G401 (cell line): ENCODE measurements at places on chromosomes 3 and 15.

DNA sequence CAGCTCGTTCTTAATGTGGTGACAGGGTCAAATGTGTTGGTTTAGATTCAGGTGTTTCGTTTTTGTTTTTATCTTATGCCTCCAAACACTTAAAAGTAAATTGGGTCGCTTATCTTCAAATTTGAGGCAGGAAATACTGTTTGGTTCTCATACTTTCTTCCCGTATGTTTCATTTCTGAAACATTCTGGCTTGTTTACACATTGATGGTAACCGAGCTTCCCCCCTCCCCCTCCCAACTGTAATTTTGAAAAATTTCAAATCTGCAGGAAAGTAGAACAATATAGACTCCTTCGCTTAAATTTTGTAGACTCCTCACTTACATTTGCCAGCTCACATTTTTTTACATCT is 64.9 kb downstream of the CMTM8 start:
- no peak for DNase-seq

- peak; percentile 3 for DNase-seq
Measured at GRCh38 chr3:130699765-130700164, 46.9 kb downstream of the PIK3R4 start.

DNA sequence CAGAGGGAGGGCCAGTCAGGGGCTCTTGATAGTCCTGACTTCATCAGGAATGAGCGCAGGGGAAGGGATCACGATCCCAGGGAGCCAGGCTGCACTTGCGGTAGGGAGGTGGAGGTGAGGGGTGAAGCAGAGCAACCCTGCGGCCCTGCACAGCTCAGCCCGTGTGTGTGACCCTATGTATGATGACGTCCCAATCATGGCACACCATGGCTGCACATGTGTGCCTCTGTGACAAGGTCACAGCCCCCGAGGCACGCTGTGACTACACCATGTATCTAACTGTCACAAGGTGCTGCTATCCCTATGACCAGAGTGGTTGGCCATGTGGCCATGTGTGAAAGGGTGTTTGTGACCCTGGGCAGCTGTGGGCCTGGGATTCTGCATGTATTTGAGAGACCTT is 13.3 kb upstream of the ALAS1 start:
- DNase-seq: no peak

DNA sequence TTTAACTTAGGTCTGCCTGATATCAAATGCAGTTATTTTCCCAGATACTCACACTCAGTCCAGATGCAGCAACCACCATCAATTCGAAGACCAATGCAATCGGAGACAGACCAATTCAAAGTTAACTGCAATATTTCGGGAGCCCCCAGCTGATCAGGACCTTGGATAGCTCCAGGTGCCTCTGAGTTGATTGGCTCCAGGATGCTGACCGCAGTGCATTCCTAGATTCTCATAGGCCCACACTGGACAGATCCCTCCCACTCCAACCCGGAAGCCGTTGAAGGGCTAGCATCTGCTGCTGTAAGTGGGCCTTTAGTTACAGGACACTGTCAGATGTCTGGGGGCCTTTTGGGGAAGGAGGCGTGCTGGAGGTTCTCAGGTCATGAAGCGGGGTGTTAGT is 89.5 kb upstream of the ATP2B2 start:
- no peak for DNase-seq

GRCh38 chr3:149585401-149585726 is 72.5 kb downstream of the WWTR1 start:
- no peak for DNase-seq

GRCh38 chr3:10445561-10446175 is 59.7 kb downstream of the ATP2B2 start:
- DNase-seq: no peak

DNA sequence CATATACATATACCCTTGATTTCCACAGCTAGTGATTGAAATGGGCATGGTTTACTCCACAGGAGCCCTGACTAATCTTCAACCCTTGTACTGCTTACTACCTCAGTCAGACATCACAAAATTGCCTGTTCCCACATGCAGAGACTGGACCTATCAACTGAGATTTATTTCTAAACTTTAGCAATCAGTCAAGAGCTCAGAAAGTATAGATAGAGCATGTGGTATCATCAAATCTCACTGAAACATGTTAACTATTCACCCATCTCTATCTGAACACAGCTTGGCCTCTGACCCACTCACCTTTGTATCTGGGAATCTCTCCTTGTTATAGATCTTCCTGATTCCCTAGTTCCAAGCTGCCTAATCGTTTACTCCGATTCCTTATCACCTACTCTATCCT is 14.6 kb downstream of the ADAM10 start:
- no peak for DNase-seq

- peak; percentile 86 for DNase-seq
Measured at GRCh38 chr15:83559310-83559966, 94.5 kb upstream of the ADAMTSL3 start.

DNA sequence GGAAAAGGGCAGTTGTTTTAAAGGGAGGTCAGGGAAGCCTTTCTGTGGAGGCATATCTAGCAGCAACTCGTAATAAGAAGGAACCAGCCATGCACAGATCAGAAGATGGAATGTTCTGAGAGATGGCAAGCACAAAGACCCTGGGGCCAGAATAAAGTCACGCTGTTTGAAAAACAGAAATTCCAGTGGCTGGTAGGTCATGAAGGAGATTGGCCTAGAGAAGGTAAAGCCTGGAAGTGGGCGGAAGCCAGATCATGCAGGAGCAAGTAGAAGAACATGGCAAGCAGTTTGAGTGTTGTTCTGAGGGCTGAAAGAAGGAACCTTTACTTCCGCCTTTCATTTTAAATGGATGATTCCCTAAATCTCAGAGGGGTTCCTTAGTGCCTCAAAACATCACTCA is 208.1 kb upstream of the PPP2R3A start:
- DNase-seq: no peak

DNA sequence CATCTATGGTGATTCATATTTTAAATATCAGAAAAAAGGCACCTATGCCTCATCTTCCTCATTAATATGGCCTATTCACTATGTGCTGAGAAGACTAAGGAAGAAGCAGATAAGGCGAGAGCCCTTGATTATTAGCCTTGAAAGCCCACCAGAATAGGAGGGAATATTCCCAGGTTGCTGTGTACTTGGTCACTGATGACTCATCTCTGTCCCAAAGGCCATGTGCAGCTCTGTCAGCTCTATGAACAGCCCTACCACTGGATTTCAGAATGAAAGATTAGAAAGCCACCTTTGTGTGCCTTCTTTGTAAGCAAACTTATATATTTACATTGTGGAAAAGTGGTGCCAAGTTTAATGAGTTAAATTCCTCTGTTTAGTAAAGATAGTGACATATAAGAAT is 211.5 kb downstream of the NFKBIZ start:
- no peak for DNase-seq

GRCh38 chr15:87681104-87681503 is 575.4 kb downstream of the NTRK3 start:
- no peak for DNase-seq

- peak; percentile 49 for DNase-seq
Measured at GRCh38 chr15:44550256-44550655, 13.3 kb downstream of the EIF3J start.

DNA sequence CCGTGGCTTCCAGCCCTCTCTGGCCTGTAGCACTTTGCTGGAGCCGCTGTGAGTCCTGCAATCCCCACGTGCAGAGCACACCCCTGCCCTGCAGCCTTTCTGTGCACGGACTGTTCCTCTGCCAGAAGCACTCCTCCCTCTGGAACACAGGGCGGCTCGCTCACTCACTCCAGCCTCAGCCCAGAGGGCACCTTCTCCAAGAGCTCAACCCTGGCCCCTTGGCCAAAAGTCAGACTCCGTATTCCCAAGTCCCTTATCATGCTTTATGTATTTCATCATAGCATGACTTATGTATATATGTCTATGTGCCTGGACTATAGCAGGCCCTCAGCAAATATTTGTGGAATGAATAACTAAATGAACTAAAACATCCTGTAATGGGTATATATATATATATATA is 63.2 kb downstream of the ASB7 start:
- no peak for DNase-seq

GRCh38 chr3:21226086-21226485 is 524.9 kb downstream of the ZNF385D start:
- peak; percentile 90 for DNase-seq

DNA sequence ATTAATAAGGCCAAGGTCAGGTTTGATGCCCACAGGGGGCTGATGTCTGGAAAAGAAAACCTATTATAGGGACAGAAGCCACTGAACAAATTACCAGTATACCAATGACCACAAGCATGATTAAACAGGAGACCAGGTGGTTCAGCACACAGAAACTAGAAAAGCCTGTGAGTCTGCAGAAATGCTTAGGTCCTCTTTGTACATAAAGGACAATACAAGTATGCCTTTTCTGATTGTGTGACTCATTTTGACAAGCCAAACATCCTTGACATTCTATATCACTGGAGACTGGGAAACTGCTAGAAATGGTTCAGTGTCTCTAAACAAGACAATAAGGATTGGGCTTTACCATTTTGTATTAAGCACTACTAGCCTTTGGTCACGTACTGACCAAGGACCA is 113.2 kb upstream of the MYO5C start:
- DNase-seq: peak; percentile 29
